ENCODE measurements at places on chromosomes 5 and 9. TPM values are rescaled to one million over a fixed set of nuclear protein-coding genes. Genes with fewer than 3 reads are reported as not detected.

- no peaks in the 10 kb centered on the region for H3K27me3 ChIP-seq
- peaks cover 8% of the 10 kb centered on the region for H3K4me1 ChIP-seq
- peak overlapping the region; percentile 65 for H3K27ac ChIP-seq
- H3K4me3 ChIP-seq: no peak overlapping the region
These were observed 4.2 kb upstream of the ANXA2R start for GRCh38 chr5:43044181-43044914.

GRCh38 chr5:9512457-9512856, 33.4 kb downstream of the SEMA5A start:
- peaks cover 8% of the 10 kb centered on the region for H3K4me1 ChIP-seq
- H3K36me3 ChIP-seq: no peaks in the 10 kb centered on the region
- peak; percentile 49 for DNase-seq

Gene NDST1
- polyA plus RNA-seq: 49.8 TPM

GRCh38 chr5:2752059-2752820, 763 bp upstream of the IRX2 start:
- DNase-seq: peak; percentile 51
- no peaks in the 10 kb centered on the region for H3K36me3 ChIP-seq
- H3K27ac ChIP-seq: peak overlapping the region; percentile 96
- H3K4me3 ChIP-seq: peak overlapping the region; percentile 58
- peaks cover 18% of the 10 kb centered on the region for H3K4me1 ChIP-seq
- H3K27me3 ChIP-seq: peaks cover 64% of the 10 kb centered on the region

Gene SLC22A4
- 15.7 TPM for polyA plus RNA-seq

Gene DDX4
- not detected for polyA plus RNA-seq

DNA sequence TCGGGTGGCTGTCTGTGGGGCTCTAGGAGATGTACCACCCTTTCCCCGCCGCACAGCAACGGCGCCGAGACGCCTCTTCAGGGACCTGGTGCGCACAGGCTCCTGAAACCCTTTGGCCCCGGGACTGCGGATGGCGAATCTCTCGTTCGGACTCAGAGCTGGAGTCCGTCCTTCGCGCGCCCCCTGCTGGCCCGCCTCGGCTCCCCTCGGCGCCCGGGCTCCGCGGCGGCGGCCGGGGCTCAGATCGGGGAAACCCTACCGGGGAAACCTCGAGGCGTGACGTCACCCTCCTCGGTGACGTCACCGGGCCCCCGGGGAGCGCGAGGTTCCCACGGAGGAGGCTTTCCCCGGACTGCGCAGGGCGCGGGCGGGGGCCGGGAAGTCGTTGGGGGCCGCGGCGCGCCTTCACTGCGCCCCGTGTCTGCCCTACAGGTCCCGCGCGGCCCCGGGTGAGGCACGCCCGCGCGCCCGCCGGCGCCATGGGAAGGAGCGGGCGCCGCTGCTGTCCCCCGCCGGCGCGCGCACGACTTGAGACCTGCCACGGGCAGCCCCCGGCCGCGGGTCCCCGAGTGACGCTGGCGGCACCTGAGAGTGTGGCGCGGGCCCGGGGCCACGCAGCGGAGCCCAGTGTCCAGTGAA, 7.9 kb downstream of the PRR7 start:
- peaks cover 28% of the 10 kb centered on the region for H3K4me1 ChIP-seq
- H3K4me3 ChIP-seq: peak overlapping the region; percentile 36
- H3K27ac ChIP-seq: peak overlapping the region; percentile 37
- H3K36me3 ChIP-seq: peaks cover 18% of the 10 kb centered on the region
- H3K27me3 ChIP-seq: no peaks in the 10 kb centered on the region

Gene B4GALT1
- polyA plus RNA-seq: 130 TPM

DNA sequence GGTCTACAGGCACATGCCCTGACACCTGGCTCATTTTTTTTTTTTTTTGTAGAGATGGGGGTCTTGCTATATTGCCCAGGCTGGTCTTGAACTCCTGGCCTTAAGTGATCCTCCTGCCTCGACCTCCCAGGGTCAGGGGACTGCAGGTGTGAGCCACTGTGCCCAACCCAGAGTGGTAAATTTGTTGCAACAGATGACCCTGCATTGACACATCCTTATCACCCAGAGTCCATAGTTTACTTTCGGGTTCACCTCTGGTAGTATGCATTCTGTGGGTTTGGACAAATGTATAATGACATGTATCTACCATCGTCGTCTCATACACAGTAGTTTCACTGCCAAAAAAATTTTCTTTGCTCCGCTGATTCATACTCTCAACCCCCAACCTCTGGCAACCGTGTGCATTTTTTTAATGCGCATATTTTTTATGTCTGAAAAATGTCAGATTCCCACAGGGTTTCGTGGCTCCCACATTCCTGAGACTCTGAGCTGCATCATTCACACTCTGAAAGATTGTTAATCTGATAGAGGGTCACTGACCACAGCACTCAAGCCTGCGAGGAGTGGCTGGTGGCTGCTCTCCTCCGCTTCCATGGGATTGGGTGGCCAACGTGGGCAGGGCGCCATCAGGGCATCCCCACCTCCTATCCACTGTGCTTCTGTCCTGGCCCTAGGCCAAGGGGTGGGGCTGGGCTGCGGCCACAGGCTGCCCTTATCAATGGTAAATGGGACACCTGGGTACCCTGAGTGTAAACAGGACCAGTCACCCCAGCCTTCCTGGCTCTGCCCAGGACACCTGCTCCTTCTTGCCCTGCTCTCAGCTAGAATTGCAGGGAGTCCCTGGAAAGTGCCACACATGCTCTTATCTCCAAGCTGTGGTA, 9.6 kb downstream of the NDST1 start:
- H3K27ac ChIP-seq: peak overlapping the region; percentile 79
- DNase-seq: peak; percentile 60
- no peaks in the 10 kb centered on the region for H3K27me3 ChIP-seq

- H3K27ac ChIP-seq: peak overlapping the region; percentile 96
- H3K36me3 ChIP-seq: no peaks in the 10 kb centered on the region
- H3K4me1 ChIP-seq: peaks cover 4% of the 10 kb centered on the region
- H3K27me3 ChIP-seq: peaks cover 5% of the 10 kb centered on the region
These were observed 2.6 kb downstream of the GLIS3 start for GRCh38 chr9:4297151-4297785.

Gene NTRK2
- 0.33 TPM for polyA plus RNA-seq
